Ecto neural progenitor cell (in vitro differentiated cells): ENCODE measurements at places on chromosomes 6 and 20.

- peak; percentile 37 for DNase-seq
These were observed 18.2 kb downstream of the TRIM26 start for GRCh38 chr6:30194797-30195690.

DNA sequence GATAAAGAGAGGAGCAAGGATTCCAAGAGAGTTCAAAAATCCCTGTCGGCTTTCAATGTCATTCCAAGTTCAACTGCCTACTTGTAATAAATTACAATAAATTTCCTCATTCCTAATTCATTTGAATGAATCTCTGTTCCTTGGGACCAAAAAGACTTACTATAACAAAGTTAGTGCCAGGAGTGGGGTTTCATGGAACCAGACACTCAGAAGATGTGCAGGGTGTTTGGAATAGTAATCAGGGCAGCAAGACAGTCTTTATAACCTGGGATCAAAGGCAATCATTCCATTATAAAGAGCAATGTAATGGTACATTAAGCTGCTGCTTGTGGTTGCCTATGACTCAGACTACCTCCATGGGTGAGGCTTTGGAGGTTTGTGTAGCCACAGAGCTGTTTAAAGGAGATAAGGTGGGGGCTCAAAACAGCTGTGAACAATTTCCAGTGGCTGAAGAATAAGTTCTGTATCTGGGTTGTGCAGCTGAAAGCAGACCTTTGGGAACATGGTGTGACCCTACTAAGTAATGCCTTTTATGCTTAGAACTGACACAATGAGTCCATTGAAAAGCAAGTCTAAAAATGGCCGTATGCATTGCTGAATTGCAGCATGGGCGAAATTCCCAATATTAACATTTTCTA is 159.9 kb downstream of the LINC00237 start:
- DNase-seq = no peak

- peak; percentile 73 for DNase-seq
These were observed 18.2 kb downstream of the GPX5 start for GRCh38 chr6:28543651-28544610.

GRCh38 chr20:41141153-41141815 is 3.9 kb downstream of the PLCG1 start:
- DNase-seq = no peak

DNA sequence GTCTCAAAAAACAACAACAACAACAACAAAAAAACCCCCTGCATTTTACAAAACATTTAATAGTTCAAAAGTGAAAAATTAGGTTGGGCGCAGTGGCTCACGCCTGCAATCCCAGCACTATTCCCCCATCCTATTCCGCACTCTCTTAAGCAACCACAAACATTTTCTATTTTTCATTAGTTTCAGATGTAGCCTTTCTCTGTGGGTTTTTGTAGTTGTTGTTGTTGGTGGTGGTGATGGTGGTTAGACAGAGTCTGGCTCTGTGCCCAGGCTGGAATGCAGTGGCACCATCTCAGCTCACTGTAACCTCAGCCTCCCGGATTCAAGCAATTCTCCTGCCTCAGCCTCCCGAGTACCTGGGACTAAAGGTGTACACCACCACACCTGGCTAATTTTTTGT is 6.4 kb upstream of the GMNN start:
- DNase-seq = no peak

DNA sequence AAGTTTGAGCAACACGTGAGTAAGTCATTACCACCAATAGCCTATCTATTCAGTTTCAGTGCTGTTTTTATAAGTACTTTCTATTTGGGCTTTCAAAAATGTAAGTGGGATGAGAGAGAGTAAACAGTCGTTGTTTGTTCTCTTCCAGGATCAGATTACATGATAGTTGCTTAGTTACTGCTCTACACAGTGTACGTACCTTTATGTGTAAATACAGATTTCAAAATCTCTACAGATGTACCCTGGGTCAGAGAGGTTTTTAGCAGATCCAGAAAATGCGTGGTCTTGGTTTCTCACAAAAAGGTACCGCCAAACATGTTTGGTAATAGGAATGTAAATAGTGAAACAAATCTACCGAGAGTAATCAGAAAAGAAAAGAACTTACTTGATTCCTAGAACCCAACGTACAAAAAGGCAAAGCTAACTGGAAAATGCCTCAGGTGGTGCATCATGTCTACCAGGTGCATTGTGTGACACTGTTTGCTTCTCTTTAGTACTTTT is 421.1 kb downstream of the BCKDHB start:
- no peak for DNase-seq

- DNase-seq = no peak
These were observed 50.3 kb downstream of the MYB start for GRCh38 chr6:135231469-135231844.
